GM23248 (cell line): ENCODE measurements at places on chromosomes 5 and 9.
A peak's percentile ranks its signal among the peaks of the same experiment; 100 is the strongest.

DNA sequence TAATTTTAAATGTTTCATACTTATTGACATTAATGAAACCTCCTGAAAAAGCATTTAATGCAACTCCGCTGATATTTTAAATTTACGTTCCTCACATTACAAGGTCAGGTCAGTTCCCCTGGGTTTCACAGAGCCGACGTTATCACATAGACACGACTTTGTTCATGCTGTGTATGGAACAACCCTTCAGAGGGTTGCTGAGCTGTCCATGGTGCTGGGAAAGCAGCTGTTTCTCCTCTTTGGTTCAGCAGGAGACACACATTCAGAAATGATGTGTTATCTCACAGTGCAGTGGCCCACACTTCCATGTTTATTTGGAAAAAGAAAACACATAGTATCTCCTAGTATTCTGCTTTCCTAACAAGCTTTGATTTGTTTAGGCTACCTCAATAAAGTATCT, 53.5 kb downstream of the PPP2R2B start:
- DNase-seq, result peak; percentile 51

GRCh38 chr5:71905834-71906711, 187.0 kb downstream of the CARTPT start:
- DNase-seq, result no peak

DNA sequence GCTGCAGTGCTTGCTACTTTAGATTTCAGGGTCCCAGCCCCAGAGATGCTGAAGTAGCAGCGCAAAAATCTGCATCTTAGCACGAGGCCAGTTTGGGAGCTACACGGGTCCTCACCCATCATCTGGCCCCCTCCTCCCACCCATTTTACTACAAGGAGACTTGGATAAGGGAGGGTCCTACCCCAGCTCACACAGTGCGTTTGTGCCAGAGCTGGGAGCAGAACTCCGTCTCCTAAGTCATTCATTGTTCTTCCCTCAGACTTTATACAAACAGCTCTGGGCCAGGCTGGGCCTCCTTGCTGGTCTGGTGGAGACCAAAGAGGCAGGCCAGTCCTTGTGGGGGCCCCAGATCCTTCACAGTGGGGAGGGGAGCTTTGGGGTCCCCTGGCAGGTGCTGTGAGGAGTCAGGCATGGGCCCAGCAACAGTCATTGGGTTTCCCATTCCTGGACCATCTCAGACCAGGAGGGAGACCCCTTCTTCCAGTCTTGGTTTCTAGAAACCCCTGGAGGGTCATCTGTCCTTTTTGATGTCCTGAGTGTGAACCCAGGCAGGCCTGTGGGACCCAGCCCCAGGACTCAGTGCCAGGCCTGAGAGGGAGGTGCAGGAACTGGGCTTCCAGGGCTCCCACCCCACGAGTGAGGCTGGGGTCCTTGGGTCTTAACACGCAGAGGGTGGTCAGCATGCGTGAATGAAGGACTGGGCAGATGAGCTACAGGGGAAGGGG, 2.3 kb upstream of the IL17B start:
- no peak for DNase-seq

- DNase-seq, result no peak
Observed at GRCh38 chr5:82534986-82535385, 256.8 kb upstream of the RPS23 start.

- DNase-seq, result peak; percentile 20
Observed at GRCh38 chr9:89319015-89319905, 960 bp downstream of the SECISBP2 start.

GRCh38 chr9:35842020-35842745, 13.2 kb downstream of the TMEM8B start:
- DNase-seq, result peak; percentile 50

DNA sequence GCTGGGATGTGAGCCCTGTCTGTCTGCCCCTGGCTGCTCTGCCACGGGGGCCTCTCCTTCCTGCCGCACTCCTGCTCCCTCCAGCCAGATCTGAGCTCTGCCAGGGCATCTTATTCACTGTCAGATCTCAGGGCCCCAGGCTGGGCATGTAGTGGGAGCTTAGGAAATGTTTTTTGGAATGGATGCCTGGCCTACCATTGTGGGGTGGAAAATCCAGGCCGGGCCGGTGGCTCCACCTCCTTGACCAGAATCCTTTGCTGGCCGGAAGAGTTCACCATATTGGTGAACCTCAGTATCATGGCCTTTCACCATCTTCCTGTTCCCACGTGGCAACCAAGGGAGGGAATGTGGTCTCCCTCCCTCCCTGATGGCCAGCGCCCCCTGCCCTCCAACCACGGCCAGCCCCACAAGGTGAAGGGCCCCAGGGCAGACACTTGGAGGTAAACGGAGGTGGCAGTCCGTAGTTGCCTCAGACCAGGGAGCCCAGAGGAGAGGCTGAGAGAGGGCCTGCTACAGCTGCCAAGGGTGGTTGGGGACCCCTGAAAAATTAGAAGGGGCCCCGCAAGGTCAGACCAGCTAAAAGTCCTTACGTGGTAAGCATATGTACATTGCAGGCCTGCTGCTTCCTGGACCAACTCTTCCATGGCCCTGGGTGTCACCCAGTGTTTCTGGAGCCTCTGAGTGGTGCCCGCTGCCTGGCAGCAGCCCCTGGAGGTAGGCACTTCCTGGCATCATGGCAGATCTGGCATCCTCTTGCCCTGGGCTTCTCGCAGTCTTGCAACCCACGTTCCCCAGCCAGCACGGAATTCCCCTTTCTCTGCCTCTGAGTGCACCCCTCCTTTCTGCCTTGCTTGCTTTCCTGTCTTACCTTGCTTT, 153.3 kb downstream of the RGS3 start:
- no peak for DNase-seq

GRCh38 chr5:152474961-152475360, 69.9 kb upstream of the NMUR2 start:
- DNase-seq, result no peak

- no peak for DNase-seq
Observed at GRCh38 chr9:124673063-124673462, 98.0 kb downstream of the NR6A1 start.

- no peak for DNase-seq
Observed at GRCh38 chr5:65938256-65938655, 11.9 kb downstream of the ERBIN start.

- DNase-seq, result peak; percentile 56
Observed at GRCh38 chr5:134769206-134769605, 10.6 kb downstream of the DDX46 start.

DNA sequence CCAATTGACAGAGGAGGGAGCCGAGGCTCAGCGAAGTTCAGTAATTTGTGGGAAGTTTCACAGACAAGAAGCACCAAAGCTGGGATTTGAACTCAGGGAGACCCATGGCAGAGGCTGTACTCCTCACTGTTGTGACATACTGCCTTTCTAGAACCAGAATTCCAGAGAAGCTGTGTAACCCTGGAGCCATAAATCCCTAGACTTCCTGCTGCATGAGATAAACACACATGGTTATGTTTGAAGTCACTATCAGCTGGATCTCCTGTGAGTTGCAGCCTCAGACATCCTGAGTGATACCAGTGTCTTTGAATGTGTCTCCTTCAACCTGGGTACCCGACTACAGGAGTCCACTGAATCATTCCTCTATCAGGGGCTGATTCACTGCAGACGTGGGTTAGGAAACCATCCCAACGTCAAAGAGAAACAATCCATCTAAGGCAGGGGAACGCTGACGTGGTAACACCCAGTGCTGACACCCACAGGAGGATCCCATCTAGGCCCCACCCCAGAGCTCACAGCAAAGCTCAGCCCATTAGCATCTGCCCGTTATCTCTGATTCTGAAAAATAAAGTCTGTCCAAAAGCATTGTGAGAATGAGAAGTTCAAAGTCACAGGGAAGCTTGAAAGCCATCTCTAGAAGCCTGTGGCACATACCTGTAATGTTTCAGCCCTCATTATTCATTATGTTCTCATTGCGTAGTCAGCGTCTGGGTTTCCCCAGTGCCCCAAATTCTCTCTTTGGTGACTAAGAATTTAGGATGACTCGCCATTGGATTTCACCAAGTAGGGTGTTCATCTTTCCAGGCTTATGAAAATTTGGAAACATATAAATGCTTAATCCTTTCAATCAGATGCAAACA, 36.3 kb upstream of the BASP1 start:
- DNase-seq, result peak; percentile 98

- no peak for DNase-seq
Observed at GRCh38 chr5:97918620-97919019, 735.6 kb upstream of the RIOK2 start.

GRCh38 chr5:131212471-131213021, 41.8 kb downstream of the LYRM7 start:
- DNase-seq, result no peak

GRCh38 chr5:143878430-143878829, 66.5 kb downstream of the HMHB1 start:
- no peak for DNase-seq

GRCh38 chr9:33721674-33722358, 73.5 kb upstream of the PRSS3 start:
- DNase-seq, result peak; percentile 84

DNA sequence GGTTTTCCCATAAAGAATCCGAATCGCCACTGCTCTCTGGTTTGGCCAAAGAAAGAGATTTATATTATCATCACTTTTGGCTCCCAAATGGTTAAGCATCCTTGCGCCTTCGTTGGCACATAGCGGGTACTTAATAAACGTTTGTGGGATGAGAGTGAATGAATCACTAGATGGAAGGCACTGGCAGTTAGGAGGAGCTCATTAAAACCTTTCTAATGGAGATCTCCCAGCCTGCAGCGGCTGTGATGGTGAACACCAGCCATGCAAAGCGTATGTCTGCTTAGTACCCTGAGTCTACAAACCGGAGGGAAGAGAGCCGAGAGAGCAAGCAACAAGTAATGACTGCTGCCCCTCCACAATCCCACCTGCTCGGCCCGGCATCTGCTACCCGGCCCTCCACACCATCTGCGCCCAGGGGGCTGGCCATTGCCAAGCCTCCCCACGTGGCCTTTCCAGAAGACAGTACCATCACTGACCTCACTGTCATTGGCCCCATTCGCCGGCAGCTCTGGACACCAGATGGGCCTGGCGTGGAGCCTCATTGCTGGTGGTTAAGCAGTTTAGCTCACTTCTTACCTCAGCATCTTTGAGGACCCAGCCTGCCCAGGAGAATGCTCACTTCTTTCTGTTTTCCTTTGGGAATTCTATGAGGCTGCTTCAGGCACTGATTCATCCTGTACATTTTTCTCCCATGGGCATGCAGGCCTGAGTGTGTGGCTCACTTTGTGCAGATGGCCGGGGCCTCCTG, 39.3 kb upstream of the ANKRD33B start:
- peak; percentile 98 for DNase-seq

DNA sequence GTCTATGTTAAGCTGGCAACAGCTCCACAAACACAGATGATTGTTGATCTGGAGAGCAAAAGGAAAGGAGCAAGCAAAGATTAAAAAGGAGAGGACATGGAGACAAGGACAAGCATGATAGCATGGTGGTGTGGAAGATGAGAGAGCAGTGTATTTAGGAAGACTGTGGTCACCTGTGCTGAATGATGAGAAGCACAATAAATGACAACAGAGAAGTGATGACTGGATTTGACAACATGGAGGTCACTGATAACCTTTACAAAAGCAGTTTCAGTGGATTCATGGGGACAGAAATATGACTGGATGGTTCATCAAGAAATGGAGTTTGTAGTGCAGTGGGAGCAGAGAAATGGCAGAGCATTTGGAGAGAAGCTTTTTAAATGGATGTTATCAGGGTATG, 20.2 kb downstream of the TTC33 start:
- no peak for DNase-seq

- no peak for DNase-seq
Observed at GRCh38 chr5:98163796-98164493, 609.5 kb upstream of the RGMB start.
